Immature natural killer cell (primary cell): ENCODE measurements at places on chromosomes 7 and 10. TPM values are rescaled to one million over a fixed set of nuclear protein-coding genes. Genes with fewer than 3 reads are reported as not detected.

Gene TBC1D12
- polyA plus RNA-seq: 0.64 TPM

Gene GRID2IP
- not detected for polyA plus RNA-seq

DNA sequence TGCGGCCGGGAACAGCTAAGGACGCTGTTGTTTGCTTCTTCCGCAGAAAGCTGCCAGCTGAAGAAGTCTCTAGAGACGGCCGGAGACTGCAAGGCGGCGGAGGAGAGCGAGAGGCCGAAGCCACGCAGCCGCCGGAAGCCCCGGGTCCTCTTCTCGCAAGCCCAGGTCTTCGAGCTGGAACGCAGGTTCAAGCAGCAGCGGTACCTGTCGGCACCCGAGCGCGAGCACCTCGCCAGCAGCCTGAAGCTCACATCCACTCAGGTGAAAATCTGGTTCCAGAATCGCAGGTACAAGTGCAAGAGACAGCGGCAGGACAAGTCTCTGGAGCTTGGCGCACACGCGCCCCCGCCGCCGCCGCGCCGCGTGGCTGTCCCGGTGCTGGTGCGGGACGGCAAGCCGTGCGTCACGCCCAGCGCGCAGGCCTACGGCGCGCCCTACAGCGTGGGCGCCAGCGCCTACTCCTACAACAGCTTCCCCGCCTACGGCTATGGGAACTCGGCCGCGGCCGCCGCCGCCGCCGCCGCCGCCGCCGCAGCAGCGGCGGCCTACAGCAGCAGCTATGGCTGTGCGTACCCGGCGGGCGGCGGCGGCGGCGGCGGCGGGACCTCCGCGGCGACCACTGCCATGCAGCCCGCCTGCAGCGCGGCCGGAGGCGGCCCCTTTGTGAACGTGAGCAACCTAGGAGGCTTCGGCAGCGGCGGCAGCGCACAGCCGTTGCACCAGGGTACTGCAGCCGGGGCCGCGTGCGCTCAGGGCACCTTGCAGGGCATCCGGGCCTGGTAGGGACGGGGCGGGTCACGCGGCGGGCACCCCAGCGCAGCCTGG is 2.4 kb downstream of the NKX2-3 start:
- no peak for DNase-seq

GRCh38 chr7:104980440-104980839 is 33.6 kb upstream of the KMT2E start:
- DNase-seq: no peak
